Thymus (tissue), 14 donors: ENCODE measurements at places on chromosomes 2 and 18.

- DNase-seq, result peak; percentile 62
Observed at GRCh38 chr2:27735263-27735904, 36.1 kb upstream of the MRPL33 start.

GRCh38 chr2:20514596-20515269, 67.9 kb downstream of the RHOB start:
- DNase-seq, result no peak

DNA sequence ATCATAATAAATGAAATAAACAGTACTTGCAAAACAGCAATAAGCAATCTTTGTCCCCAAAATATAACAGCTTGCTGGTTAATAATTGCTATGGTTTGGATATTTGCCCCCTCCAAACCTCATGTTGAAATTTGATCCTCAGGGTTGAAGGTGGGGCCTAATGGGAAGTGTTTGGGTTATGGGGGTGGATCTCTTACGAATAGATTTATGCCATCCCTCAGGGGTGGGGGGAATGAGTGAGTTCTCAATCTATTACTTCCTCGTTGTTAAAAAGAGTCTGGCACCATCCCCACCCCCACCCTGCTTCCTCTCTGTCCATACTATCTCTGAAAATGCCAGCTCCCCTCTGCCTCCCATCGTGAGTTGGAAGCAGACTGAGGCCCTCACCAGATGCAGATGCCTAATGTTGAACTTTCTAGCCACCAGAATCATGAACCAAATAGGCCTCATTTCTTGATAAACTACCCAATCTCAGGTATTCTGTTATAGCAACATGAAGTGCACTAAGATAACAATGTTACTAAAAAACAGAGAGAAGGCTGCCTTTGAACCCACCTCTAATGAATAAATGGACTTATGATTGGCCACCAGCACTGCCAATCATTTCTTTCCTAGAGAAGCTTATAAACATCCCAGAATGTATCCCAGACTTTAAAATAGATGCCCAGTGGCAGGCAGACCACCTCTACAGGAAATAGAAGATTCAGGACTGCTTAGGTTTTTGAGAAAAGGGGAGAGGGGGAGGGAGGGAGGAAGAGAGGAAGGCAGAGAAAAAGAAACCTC, 90.1 kb downstream of the ALPK2 start:
- DNase-seq, result no peak

DNA sequence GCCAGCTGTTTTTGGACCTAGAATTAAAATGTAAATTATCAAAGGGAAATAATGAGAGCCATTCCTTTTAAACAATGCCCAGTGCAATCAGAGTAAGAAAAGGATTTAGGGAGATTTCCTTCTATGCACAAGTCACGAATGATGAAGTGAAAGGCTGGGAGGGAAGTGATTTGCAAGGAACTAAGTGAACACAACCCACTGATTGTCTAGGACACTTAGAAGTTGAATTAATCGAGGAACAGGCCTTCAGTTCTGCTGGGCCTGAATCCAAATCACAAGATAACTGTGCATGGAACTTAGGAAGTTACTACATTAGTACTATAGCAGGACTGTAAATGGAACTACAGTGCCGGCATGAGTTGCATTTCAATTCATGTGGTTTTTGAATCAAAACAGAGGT, 17.7 kb downstream of the MAP2 start:
- DNase-seq, result no peak

- no peak for DNase-seq
Observed at GRCh38 chr2:238865015-238865719, 17.3 kb downstream of the TWIST2 start.

- no peak for DNase-seq
Observed at GRCh38 chr2:165957030-165957675, 3.6 kb upstream of the TTC21B start.

DNA sequence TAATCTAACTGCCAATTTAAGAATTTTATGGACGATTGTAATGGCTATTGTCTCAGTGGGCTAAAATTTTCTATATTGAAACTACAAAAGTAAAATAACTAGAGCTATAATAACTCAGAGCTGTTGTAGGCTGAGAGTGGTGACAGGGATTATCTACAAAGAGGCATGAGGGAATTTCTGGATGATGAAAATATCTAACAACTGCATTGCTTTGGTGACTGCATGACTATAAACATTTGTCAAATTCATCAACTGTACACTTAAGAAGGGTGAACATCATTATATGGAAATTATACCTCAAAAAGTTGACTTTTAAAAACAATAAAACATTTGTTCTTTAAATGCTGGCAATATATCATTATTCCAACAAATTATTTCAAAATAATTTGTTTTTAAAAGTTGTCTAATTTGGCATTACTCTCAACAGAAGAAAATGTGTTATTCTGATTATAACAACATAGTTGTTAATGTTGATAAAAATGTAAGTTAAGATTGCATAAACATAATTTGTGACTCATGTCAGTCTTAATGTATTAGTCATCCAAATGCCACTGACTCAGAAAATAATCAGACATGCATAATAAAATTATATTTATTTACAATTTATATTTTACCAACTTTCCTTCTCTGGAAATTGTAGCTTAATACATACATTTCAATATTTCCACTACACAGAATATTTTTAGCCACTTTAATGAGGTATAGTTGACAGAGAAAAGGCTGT, 865.1 kb upstream of the VRK2 start:
- no peak for DNase-seq
